ENCODE measurements at places on chromosomes 6 and 20.

- no peak for DNase-seq
Measured at GRCh38 chr20:61697666-61698597, 367.7 kb downstream of the TAF4 start.

DNA sequence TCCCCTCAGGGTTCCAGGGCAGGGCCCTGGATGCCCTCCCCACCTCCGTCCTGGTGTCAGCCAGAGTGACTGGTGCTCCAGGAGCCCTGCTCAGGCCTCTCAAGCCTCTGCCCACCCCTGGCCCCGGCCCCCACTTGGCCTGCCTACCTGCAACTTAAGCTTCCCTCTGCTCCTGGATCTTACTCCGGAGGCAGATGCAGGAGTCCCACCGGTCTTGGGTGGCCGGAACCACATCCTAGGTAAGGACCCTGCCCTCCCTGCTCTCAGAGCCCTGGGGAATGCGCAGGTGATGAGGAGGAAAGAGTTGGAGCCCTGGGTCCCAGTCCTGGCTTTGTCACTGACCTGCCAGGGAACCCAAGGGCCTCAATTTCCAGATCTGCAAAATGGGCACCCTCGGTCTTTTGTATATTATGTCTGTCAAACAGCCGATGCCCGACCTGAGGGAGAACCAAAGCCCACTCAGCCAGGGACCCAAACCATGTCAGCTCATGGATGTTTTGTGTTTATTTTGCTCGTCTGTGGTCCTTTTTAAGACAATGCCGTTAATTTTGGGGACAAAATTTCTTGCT lies 34.5 kb upstream of the BPIFA2 start:
- DNase-seq, result no peak

- DNase-seq, result no peak
Measured at GRCh38 chr6:80439721-80440470, 333.4 kb downstream of the BCKDHB start.

GRCh38 chr6:156280065-156280464 lies 497.1 kb upstream of the ARID1B start:
- DNase-seq, result no peak

DNA sequence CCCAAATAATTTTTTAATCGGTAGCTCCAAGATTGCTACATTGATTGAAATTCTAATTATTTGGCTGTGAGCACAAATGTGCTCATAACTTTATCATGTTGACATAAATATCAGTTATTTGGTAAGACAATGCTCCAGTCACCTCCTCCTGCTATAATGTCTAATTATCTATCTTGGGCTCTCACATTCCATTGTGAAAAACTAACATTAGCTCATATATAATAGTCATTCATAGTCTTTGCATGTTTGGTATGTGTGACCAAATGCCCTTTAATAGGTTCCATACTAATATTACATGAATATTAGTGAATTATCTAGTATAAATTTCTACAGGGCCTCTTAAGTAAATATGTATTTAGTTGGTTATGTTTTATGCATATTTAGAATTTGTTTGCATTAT lies 185.6 kb upstream of the MCHR2 start:
- no peak for DNase-seq

GRCh38 chr6:87606199-87606598 lies 16.3 kb downstream of the ORC3 start:
- no peak for DNase-seq

GRCh38 chr6:131958542-131959470 lies 7.6 kb upstream of the CCN2 start:
- no peak for DNase-seq

- no peak for DNase-seq
Measured at GRCh38 chr20:33753763-33754162, 22.0 kb downstream of the ZNF341 start.

- no peak for DNase-seq
Measured at GRCh38 chr6:136158387-136158821, 91.7 kb downstream of the MTFR2 start.

GRCh38 chr6:122482750-122483080 lies 11.1 kb upstream of the SERINC1 start:
- DNase-seq, result no peak

- no peak for DNase-seq
Measured at GRCh38 chr6:51792273-51793030, 295.0 kb downstream of the PKHD1 start.

- no peak for DNase-seq
Measured at GRCh38 chr6:16446273-16446672, 207.9 kb downstream of the GMPR start.

- DNase-seq, result no peak
Measured at GRCh38 chr6:161716176-161716575, 442.3 kb upstream of the AGPAT4 start.

GRCh38 chr20:10014431-10014830 lies 20.4 kb upstream of the ANKEF1 start:
- no peak for DNase-seq

- no peak for DNase-seq
Measured at GRCh38 chr6:86723729-86724128, 213.6 kb upstream of the HTR1E start.

- DNase-seq, result no peak
Measured at GRCh38 chr20:13661070-13661685, 22.4 kb upstream of the TASP1 start.

DNA sequence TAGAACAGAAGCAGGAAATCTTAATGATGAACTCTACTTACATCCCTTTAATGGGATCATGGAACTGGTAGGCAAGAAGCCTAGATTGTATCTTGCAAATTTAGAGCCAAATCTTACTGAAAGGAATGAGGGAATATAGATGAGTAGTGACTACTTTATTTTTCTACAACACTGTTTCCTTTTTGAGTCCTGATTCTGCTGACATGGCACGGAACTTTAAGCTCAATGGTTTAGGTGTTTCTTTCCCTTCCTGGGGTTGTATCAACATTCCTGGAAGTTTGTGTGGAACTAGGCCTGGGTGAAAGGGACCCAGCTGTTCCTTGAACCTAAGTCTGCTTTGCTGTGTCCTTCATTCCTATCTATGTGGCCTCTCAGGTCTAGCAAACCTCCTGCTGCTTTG lies 705.3 kb upstream of the FLRT3 start:
- DNase-seq, result no peak

DNA sequence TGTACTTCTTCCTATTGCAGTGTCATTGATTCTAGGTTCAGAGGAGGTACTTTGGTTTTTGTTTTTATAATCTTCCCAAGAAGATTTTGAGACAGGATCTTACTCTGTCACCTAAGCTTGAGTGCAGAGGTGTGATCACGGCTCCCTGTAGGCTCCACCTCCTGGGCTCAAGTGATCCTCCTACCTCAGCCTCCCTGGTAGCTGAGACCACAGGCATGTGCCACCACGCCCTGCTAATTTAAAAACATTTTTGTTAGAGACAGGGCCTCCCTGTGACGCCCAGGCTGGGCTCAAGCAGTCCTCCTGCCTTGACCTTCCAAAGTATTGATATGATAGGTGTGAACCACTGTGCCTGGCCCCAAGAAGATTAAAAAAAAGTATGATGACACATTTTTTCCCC lies 3.4 kb upstream of the SLC17A5 start:
- no peak for DNase-seq

DNA sequence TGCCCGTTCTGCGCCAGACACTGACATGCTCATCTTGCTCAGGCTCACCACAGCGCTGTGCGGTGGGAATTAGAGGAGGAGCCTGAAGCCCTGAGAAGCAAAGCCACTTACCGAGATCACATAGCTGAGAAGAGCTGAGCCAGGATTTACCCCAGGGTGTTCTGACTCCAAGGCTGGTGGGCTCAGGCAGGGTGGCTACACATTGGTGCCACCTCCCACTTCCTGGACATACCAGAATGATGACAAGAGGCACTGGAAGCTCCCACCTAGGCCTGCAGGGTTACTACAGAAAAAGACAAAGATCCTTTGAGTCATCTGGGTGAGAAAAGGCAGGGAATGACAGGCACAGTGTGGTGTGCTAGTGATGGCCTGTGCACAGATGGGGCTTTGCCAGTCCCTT lies 24.4 kb upstream of the FKBP1A start:
- no peak for DNase-seq

- no peak for DNase-seq
Measured at GRCh38 chr6:170136541-170137175, 154.2 kb downstream of the DLL1 start.

DNA sequence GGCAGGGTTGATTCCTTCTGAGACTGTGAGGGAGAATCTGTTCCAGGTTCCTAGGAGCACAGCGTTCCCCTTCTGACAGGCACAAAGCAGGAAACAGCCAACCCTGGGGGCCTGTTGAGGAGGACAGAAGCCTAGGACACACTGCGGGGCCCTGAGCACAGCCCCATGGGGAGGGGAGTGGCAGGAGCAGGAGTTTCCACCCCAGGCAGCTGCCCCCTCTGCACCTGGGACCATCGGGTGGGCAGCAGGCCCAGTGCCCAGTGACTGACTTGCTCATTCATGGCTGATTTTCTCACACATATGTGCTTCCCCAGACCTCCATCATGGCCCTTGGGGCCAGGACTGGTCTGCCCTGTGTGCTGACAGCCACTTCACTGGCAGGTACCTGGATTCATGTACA lies 6.2 kb upstream of the SLC22A1 start:
- no peak for DNase-seq

GRCh38 chr6:77178821-77179220 lies 284.5 kb downstream of the HTR1B start:
- DNase-seq, result no peak

DNA sequence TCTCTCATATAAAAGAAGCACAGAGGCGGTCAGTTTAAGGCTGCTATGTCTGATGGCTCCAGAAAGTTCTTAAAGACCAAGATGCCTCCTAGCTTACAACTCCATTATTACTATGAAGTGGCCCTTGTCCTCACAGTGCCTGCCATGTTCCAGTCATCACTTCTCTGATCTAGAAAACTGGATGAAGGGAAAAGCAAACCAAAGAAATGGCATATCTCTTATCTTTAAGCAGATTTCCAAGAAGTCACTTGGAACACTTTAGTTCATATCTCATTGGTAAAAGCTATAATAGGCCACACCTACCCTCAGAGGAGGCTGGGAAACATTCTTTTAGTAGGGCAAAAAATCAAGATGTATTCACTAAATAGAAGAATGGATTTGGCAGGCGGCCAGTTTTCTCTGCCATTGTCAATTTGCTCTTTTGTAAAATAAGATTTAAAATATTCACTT lies 289.6 kb downstream of the TBC1D7 start:
- no peak for DNase-seq

DNA sequence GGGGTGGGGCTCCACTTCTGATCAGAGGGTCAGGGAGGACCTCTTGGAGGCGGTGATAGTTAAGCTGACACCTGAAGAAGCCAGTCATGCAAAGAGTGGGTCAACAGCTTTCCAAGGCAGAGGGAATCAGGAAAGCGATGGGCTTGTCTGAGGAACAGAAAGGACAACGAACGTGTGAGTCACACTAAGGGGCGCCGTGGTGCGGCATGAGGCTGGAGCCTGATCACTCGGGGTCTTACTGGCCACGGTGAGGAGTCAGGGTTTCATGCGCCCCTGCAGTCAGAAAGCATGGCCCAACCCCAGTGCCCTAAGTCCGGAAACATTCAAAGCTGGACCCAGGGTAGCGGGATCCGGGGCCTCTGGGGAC lies 50.6 kb upstream of the SLC32A1 start:
- DNase-seq, result no peak

DNA sequence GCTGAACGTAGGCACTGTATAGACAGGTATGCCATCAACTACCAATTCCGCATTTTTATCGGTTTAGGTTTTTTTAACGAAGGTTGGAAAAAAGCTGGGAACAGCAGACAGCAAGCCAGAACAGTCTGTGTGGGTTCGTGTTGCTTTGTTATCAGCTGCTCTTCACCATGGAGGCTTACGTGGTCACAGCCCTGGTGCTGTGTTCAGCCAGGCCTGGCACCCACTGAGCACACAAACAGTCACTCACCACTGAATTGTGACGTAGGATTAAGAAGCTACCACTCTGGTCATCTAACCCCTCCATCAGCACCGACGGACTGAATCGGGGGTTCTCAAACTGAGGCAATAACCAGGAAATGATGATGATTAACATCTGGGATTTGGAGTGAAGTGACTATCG lies 13.2 kb downstream of the FAM210B start:
- DNase-seq, result no peak

GRCh38 chr6:111549746-111550145 lies 55.9 kb downstream of the TRAF3IP2 start:
- DNase-seq, result no peak

DNA sequence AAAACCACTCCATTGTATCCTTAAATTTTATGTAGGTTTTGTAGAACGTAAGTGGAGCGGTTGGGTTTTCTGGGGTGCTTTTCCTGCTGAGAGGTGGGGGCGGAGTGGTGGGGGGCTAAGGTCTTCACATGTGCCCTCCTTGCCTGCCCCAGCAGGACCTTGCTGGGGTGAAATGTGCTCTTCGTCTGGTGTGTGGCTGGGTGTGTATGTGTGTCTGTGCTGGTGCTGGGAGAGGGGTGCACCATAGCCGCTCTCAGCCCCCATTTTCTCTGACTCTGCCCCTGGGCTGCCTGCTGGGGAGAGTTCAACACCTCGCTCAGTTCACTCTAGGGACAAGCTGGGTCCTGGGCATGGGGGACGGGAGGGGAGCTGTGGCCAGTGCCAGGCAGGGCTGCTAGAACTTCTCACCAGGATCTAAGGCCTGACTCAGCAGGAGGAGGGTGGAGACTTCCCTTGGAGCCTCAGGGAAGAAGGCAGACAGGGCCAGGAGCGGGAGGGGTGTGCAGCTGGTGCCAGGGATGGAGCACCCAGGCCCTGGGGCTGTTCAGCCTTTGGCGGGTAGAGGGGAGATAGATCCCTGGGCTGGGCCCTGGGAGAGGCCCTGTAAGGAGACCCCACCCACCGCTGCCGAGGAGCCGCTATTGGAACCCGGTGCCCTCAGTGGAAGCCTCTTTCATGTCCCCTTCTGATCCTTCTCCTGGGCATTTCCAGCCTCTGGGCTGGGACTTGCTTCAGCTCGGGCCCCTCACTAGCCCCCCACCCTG lies 4.8 kb downstream of the SOX18 start:
- no peak for DNase-seq

GRCh38 chr6:107062691-107063090 lies 34.7 kb downstream of the MTRES1 start:
- DNase-seq, result no peak

DNA sequence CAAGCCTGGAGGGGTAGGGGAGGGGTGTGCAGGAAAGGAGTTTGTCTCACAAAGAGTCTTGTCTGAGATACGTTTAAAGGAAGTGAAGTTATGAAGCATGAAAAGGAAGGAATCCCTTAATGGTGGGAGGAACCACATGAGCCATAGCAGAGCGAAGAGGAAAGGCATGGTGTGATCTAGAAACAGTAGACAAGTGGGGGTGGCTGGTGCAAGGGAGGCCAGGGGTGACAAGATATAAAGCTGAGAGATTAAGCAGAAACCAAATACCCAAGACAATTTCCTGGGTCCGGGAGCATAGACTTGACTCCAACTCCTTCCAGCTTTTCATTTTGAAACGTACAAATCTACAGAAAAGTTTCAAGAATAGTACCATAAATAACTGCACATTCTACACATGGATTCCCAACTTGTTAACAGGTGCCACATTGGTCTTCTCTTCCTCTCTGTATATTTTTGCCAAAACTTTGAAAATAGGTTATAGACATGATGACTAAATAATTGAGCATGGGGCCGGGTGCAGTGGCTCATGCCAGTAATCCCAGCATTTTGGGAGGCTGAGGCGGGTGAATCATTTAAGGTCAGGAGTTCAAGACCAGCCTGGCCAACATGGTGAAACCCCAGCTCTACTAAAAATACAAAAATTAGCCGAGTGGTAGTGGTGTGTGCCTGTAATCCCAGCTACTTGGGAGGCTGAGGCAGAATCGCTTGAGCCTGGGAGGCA lies 211.6 kb downstream of the SLC24A3 start:
- no peak for DNase-seq

- DNase-seq, result no peak
Measured at GRCh38 chr6:158963020-158963808, 36.8 kb downstream of the RSPH3 start.

- DNase-seq, result peak; percentile 58
Measured at GRCh38 chr6:170279977-170280688, 10.7 kb downstream of the DLL1 start.

GRCh38 chr6:92281571-92282076 lies 1137.7 kb downstream of the EPHA7 start:
- DNase-seq, result no peak
